ENCODE measurements at places on chromosomes 11 and 22.

DNA sequence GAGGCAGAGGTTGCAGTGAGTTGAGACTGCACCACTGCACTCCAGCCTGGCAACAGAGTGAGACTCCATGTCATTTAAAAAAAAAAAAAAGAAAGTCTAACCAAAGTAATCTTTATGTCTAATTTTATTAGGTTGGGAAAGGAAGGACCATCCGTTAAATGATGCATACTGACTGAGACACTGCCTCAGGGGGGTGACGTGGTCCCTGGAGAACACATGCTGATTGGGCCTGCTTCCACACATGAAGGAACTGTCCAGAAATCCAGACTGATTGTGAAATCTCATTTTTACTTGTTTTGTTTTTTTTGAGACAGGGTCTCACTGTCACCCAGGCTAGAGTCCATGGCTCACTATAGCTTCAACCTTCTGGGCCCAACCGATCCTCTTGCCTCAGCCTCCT is 5.5 kb downstream of the SF3A1 start:
- no peak for DNase-seq

- no peak for DNase-seq
Observed at GRCh38 chr11:32033067-32033466, 57.8 kb upstream of the RCN1 start.

DNA sequence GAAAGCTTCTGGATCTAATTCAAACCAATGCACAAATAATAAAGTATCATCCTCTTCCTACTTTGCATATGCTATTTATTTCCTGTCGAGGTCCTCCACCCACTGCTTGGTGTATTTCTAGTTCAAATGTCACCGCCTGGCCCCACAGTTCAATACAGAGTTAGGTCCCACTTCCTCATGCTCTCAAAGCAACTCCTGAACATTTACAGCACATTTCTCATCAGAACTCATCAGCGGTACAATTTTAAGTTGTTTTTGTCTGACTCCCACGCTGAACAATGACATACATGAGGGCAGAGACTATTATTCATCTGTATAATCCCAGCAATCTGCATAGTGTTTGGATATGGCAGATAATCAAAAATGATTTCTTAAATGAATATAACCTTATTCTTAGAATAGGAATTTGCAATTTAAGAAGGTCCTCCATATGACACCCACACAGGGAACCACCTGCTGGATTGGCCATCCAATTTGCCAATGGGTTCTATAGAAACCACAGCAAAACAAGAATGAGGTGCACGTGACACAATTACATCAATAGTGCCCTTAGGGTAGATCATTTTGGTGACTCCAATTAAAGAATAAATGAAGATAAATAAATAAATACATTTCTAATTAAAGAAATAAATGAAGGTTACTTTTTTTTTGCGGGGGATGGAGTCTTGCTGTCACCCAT is 54.2 kb downstream of the SLC25A17 start:
- no peak for DNase-seq

- DNase-seq, result no peak
Observed at GRCh38 chr11:68504432-68505066, 44.0 kb downstream of the PPP6R3 start.

GRCh38 chr22:27205492-27206373 is 548.3 kb downstream of the MIAT start:
- no peak for DNase-seq

DNA sequence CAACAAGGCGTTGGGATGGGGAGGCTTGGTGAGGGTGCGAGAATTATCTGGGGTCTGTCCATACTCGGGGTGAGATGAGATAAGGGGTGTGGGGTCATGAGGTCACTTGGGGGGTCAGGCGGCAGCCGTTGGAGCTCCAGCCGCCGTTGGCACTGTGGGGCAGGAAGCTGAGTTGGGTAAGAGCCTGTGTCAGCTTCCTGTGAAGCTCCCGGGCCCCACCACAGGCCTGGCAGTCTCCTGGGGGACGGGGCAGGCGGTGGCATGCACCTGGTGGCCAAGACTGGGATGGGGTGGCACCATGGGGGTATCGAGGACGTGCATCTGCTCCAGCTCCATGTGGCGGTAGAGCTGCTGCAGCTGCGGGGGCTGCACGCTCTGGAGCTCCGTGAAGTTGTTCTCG is 7.1 kb upstream of the MYBPC3 start:
- no peak for DNase-seq

- DNase-seq, result no peak
Observed at GRCh38 chr22:21450320-21450831, 16.8 kb upstream of the TMEM191C start.

- no peak for DNase-seq
Observed at GRCh38 chr11:93143800-93144199, 54.0 kb downstream of the SLC36A4 start.

- no peak for DNase-seq
Observed at GRCh38 chr11:27229511-27230191, 133.4 kb downstream of the CCDC34 start.

DNA sequence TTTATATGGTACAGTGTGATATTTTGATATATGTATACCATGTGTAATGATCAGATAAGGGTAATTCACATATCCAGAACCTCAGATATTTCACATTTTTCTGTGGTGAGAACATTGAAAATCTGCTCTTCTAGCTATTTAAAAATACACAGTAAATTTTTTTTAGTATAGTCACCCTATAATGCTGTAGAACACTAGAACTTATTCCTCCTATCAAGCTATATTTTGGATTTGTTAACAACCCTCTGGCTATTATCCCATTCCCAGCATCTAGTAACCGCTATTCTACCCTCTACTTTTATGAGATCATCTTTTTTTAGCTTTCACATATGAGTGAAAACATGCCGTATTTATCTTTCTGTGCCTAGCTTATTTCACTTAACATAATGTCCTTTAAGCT is 65.5 kb upstream of the SYT9 start:
- DNase-seq, result no peak

GRCh38 chr11:2535673-2536439 is 91.0 kb downstream of the KCNQ1 start:
- no peak for DNase-seq

DNA sequence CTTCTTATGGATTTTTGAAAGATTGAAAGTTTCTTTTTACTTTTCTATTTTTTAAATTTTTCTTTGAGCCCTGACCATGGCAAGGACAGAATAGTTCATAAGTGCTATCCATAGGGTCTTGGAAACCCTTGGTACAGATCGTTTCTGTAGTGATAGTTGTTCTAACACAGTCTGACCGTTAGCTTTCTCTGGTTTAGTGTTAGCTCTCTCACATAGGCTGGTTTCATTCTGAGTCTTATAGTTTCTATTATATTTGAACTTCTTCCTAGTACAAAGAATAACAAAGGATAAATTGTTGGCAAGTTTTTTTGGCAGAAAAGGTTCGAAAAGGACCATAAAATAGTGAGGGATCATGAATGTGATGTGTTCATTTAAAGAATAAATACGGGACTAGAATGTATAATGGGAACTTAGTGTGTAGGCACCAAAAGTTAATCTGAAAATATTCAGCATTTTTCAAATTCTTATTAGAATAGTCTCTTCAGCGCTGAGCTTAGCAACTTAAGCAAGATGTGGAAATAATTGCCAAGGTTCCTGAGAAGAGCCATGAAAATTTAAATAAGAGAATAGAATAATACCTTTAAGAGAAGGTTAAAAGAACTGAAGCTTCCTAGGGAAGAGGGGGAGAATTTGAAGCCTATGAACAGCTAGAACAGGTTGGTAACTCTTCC is 24.1 kb downstream of the FDX1 start:
- no peak for DNase-seq

DNA sequence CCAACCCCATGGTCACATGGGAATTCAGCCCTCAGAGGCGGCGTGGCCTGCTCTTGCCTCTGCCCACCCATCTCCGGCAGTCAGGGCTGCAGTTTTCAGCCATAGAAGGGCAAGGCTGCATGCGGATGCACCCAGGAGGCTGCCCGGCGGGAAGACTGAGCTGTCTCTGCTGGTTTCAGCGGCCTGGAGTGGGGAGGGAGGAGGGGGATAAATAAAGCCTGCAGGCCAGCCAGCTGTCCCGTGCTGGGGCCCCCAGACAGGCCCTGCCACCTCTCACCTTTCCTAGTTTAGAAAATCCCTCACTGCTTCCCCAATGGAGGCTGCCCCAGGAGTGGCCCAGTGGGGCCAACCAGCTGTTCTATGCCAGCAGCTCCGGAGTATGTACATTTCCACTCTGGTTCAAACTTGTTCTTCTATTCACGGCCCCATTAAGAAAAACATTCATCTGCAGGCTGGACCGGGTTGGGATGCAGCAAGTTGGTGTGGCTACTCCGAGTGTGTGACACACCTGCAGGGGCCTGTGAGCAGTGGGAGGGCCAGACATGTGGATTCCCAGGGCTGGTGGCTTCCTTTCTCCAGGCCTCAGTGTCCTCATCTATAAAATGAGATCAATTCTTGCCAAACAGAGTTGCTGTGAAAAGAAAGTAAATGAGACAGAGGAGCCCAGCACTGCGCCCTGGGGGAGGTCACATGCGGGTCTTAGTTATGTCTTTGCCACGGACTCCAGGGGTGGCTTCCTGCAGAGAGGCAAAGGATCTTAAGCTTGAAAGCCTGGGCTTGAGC is 5.0 kb downstream of the MICALL1 start:
- DNase-seq, result no peak

DNA sequence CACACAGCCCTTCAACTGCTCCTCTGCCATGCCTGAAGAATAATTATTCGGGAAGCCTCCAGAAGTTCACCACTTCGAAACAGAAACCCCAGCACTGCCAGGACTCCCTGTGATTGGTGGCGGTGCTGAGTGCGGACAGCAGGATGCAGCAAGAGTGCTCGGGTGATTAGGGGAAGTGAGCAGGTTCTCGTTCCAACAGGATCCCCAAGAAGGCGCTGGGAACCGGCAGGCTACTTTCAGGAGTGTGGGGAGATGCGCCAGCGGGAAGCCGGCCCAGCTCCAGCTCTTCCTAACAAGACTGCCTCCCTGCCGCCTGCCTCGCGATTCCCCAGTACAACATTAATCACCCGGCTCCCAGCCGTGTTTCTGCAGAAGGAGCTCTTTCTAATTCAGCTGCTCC is 630.2 kb downstream of the BRD1 start:
- DNase-seq, result no peak

DNA sequence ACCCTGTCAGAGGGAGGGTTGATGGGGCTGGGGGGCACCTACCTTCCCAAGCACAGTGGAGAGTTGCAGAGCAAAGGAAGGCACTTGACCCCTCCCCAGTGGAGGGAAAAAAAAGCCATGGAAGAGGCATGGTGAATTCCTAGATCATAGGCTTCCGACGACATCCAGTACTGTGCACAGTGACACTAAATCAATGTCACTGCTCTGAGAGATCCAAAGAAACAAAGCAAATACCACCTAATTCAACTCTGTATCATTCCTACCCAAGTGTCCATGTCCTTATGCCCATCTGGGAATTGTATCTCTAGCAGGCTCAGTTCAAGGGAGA is 344.2 kb upstream of the NCAM1 start:
- DNase-seq, result no peak

- no peak for DNase-seq
Observed at GRCh38 chr11:3154001-3154599, 11.0 kb downstream of the OSBPL5 start.

DNA sequence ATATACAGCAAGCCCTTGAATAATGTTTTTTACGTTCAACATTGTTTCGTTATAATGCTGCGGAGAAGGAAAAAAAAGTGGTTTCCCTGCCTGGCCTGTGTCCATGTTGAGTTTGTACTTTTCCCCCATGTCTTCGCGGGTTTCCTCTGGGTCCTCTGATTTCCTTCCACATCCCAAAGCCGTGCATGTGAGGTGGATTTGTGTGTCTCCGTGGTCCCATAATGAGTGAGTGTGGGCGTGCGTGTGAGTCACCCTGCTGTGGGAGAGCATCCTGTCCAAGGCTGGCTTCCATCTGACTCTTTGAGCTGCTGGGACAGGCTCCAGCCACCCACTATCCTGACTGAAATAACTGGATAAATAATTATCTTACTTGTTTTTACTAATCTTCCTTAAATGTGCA is 29.6 kb upstream of the SNX19 start:
- DNase-seq, result peak; percentile 1

DNA sequence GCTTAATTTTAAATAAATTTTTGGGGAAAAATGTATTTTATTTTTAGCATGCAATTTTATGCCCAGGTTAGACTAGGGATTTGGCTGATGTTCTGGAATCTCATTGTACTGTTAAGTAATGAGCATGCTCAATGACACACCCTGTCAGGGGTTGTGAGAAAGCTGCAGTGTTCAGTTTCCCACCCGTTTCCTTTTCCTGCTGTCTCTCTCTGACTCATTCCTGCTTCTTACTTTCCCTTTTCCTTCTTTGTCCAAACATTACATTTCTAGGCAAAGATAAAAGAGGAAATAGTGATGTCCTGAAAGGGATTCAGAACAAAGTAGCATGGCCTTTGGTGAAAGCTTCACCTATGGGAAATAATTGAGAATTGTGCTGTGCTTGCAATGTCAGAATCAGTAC is 22.7 kb downstream of the OOSP3 start:
- DNase-seq, result no peak

Measured in GOT3 (cell line).